Left lobe of liver (tissue), 2 donors: ENCODE measurements at places on chromosomes 5 and 9.

DNA sequence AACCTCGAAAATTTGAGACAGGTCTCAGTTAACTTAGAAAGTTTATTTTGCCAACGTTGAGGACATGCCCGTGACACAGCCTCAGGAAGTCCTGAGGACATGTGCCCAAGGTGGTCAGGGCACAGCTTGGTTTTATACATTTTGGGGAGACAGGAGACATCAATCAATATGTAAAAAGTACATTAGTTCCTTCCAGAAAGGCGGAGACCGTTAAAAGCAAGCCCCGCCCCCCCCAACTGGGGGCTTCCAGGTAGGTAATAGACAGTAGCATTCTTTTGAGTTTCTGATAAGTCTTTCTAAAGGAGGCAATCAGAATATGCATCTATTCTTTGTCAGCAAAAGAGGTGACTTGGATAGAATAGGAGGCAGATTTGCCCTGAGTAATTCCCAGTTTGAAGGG, 599 bp upstream of the MOCS2 start:
- no peak for DNase-seq

DNA sequence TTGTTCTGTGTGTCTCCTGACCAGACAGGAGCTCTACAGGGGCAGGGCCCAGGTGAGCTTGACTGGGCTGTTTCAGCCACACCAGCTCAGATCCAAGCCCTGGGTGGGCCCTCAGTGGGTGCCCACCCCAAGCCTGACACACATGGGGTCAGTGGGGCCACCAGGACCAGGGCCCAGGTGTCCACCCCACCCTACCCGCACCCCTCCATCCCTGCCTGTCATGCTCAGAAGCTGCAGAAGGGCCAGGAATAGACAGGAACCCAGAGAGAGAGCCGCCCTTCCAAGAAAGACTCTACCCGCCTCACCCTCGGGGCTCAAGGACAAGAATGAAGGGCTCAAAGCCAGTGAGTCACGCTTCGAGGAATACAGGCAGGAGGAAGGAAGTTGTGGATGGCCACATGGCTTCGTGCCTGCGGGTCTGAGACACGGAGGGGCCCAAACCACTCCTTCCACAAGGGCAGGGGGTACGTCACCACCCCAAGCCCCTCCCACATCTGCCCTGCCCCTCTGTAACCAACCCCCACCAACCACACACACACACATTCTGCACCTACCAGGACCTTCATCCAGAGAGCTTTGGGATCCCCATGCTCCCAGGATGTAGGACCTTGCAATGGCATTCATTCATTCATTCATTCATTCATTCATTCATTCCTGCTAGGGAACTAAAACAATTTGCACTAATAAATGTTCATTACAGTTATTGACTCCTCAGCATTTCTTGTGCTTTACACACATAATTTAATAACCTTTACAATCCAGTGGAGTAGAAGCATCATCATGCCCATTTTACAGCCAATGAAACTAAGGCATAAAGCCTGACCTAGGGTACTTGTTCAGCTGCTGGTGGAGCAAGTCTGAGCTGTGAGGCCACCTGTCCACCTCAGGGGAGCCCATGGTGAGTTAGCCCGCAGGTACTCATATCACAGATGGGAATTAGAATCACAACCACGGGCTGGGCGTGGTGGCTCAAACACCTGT, 55.9 kb upstream of the STXBP1 start:
- DNase-seq, result no peak

GRCh38 chr9:20532584-20532983, 89.7 kb downstream of the MLLT3 start:
- DNase-seq, result no peak

DNA sequence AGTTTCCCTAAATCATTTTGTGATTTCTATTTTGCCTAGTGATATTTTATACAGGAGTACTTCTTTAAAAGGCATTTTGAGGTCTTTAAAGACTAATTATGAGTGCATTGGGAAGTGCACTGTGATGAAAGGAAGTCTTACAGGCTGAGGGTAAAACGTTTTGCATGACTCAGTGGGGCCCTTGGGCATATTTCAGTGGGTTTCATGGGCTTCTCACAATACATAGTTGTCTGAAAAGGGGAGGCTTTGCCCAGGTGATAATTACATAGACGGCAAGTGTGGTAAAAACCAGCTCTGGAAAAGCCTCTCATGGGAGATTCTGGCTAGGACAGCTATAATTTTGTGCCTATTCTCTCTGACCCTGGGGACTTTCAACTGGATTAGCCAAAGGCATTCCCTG, 387.2 kb downstream of the ARHGEF28 start:
- no peak for DNase-seq

DNA sequence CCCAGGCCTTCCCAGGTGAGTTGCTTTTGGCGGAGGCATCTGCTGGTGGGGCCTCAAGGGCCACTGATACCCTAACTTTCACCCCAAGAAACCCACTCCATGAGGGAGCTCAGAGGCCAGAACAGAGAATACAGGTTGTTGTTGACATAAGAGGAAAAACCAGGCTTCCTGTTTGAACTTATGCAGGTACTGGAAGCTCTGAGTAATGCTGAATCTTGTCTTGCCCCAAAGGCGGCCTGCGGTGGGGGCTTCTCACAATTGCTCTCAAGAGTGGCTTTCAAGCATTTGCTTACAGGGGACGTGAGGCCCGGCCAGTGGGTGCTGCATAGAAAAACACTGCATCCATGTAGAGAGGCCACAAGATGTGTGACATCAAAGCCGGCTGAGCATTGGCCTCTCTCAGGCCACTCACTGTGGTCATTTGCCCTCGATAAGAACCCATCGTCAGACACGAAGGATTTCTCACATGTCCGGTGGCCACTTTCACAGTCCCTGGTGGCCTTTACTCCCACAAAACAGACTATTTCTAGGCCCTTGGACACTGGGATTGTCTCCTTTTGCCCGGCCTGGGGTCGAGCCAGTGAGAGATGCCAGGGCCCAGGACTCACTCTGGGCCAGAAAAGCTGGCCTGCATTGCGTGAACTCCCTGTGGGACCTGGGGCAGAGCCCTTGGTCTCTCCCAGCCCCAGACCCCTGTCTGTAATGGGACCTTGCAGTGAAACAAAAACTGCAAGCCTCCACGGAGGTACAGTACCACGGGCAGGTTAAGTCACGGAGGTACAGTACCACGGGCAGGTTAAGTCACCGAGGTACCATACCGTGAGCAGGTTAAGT, 34.5 kb upstream of the TCF7 start:
- DNase-seq, result no peak

DNA sequence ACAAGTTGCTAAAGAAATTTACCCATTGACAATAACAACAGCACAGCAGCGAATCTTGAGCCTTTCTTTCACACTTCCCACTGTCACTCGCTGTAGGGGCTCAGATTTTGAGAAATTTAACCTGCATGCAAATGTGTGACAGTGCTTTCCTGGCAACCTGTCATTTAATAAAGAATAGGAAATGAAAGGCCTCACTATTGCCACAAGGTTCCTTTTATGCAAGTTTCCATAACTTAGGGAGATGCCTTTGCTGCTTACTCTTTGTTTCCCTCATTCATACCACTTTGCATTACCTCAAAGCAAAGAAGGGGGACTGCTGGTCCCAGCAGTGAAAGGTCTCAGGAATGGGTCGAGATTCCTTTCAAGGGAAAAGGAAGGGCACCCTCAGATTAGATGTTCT, 49.5 kb downstream of the PTCD2 start:
- no peak for DNase-seq

GRCh38 chr5:68562308-68562707, 346.8 kb downstream of the PIK3R1 start:
- peak; percentile 92 for DNase-seq

DNA sequence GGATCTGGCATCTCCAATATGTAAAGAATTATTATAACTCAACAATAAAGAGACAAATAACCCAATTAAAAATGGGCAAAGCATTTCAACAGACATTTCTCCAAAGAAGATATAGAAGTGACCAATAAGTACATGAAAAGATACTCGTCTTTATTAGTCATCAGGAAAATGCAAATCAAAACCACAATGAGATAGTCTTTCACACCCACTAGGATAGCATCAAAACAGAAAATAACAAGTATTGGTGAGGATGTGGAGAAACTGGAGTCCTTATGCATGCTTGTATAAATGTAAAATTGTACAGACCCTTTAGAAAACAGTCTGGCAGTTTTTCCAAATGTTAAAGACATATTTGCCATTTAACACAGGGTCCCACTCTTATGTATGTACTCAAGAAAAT, 39.1 kb upstream of the ITGA1 start:
- DNase-seq, result no peak

- no peak for DNase-seq
Measured at GRCh38 chr9:94166976-94167346, 82.7 kb downstream of the PTPDC1 start.

GRCh38 chr9:135321580-135321979, 158.0 kb upstream of the PPP1R26 start:
- no peak for DNase-seq

DNA sequence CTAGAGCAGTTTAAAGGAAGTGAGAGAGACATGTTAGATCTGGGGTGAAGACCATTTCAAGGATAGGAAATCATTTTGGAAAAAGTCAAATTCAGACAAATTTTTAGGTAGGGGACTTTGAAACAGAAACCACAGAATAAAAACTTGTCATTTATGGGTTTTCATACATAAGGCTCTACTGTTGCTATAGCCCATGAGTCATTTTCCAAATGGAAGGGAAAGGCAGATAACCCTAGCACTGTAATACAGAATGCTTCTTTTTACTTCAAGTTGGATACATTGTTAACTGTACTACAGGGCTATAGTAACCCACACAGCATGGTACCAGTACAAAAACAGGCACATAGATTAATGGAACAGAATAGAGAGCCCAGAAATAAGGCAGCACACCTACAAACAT, 455.4 kb downstream of the EBF1 start:
- DNase-seq, result no peak

GRCh38 chr9:3441197-3441816, 84.5 kb downstream of the RFX3 start:
- DNase-seq, result peak; percentile 54

GRCh38 chr5:133936651-133937015, 31.8 kb downstream of the C5orf15 start:
- no peak for DNase-seq

DNA sequence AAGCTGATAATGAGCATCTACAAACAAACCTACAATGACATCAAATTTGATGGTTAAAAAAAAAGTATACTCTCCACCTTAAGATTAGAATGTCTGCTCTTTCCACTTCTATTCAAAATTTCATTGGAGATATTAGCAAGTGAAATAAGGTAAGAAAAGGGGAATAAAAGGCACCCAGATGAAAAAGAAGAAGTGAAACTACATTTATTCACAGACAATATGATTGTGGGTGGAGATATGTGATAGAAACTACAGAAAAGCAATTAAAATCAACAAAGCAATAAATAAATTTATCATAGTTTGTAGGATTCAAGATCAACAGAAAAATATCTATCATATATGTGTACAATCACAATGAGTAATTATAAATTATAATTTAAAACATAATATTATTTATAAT, 395.1 kb upstream of the CCNH start:
- no peak for DNase-seq

DNA sequence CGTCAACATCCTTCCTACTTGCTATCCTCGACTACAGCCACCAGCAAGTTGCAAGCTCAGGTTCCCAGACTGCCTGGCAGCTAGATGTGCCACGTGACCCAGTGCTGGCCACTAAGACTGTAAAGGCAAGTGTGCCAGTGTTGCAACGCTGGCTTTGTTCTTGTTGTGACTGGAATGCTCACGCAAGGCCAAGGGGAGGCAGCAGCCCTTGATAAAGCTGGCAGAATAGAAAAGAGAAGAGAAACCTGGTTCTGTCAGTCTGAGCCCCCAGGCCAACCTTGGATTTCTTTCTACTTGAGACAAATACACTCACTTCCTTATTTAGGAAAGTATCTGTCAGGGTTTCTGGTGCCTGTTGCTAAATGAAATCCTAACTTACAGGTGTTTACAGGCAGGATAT, 113.0 kb downstream of the KLHL3 start:
- peak; percentile 92 for DNase-seq

GRCh38 chr9:5443850-5444249, 6.1 kb upstream of the PLGRKT start:
- DNase-seq, result no peak

DNA sequence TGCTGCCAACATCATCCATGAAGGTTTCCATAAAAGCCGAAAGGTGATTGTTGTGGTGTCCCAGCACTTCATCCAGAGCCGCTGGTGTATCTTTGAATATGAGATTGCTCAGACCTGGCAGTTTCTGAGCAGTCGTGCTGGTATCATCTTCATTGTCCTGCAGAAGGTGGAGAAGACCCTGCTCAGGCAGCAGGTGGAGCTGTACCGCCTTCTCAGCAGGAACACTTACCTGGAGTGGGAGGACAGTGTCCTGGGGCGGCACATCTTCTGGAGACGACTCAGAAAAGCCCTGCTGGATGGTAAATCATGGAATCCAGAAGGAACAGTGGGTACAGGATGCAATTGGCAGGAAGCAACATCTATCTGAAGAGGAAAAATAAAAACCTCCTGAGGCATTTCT, 10.1 kb downstream of the TLR4 start:
- DNase-seq, result no peak

GRCh38 chr5:31413030-31413812, 118.7 kb downstream of the DROSHA start:
- no peak for DNase-seq

- DNase-seq, result no peak
Measured at GRCh38 chr5:91830361-91830953, 447.3 kb upstream of the ARRDC3 start.

- DNase-seq, result peak; percentile 50
Measured at GRCh38 chr5:60945813-60946187, 795 bp downstream of the NDUFAF2 start.

GRCh38 chr9:133524146-133524545, 613 bp downstream of the MYMK start:
- DNase-seq, result no peak

GRCh38 chr9:127319366-127320114, 55.0 kb downstream of the GARNL3 start:
- DNase-seq, result no peak

DNA sequence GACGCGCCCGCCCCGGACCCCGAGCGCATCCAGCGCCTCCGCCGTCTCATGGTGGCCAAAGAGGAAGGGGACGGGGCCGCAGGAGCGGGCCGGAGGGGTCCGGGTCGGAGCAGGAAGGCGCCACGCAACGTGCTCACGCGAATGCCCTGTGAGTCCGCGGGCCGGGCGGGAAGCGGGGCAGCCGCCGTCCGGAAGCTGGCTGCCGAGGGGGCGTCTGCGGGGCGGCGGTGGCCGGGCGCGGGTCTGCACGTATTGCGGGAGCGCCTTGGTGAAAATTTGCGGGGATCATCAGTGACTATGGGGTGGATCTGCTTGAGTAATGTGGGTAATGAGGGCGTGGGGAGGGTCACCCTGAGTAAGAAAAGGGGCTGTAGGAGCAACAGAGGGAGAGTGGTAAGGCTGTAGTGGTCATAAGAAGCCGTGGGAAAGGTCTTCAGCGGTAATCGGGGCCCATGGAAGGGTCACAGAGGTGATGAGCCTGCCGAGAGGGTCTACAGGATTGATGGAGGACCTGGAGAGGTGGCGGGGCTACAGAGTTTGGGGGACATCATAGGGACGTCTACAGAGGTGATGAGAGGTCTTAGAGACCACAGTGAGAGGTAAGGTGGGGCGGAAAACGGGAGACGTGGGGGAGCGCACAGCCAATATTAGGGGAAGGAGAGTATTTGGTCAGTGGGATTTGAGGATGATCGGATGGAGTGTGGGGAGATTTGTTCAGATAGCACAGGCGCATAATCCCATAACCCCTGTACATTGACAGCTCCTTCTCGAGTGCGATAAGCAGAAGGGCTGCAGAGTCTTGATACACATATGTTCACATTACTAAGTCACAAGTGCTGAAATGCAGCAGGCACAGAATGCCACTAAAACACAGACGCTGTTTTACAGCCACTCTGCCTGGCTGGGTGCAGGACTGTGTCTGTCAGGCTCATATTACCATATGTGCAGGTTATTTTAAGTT, 819 bp downstream of the LSM11 start:
- peak; percentile 54 for DNase-seq

GRCh38 chr9:105254226-105254625, 9.8 kb downstream of the SLC44A1 start:
- DNase-seq, result no peak
